ENCODE measurements at places on chromosomes 5 and 9.

GRCh38 chr9:111036429-111036789 lies 1.9 kb downstream of the LPAR1 start:
- DNase-seq: peak; percentile 43

GRCh38 chr5:590346-590745 lies 21.8 kb upstream of the CEP72 start:
- DNase-seq: no peak

DNA sequence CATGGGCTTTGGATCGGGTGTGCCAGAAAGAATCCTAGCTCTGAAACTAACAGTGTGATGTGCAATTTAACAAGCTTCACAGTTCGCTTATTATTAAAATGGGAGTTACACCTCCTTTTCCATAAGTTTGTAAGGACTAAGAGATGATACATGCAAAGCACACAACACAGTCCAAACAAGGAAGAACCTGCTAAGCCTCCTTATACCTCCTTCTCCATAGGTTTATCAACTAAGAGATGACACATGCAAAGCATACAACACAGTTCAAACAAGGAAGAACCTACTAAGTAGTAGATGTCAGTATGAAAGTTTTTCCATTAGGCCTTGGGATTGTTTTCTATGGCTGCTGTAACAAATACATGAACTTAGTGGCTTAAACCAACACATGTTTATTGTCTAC lies 215.9 kb downstream of the DCP2 start:
- no peak for DNase-seq

- no peak for DNase-seq
These were observed 237.4 kb downstream of the NR2F1-AS1 start for GRCh38 chr5:93343570-93343969.

- no peak for DNase-seq
These were observed 11.0 kb upstream of the ERMP1 start for GRCh38 chr9:5843794-5844471.

All from pancreas (tissue), 10 donors.